ENCODE measurements at places on chromosomes 1 and 21.
A peak's percentile ranks its signal among the peaks of the same experiment; 100 is the strongest.

DNA sequence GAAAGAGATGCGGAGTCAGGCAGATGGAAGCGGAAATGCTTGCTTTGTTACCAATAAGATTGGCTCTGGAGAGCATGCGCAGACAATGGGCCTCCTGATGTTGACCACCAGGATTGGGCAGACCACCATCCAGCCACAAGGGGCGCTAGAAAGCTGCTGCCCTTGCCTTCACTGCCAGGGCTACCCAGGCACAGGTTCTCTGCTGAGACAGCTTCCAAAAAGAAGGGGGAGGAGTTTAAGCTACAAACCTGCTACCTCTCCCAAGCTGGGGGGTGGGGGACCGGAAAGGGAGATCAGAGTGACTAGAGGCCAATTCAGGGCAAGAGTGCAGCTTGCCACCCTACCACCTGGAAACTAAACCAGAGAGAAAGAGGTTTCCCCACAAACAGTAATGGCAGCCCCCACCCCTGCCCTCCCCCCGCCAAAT lies 369.7 kb downstream of the RRAGC start:
- H3K4me3 ChIP-seq: no peak overlapping the region
- no peaks in the 10 kb centered on the region for H3K4me1 ChIP-seq
- H3K27ac ChIP-seq: no peak overlapping the region
- H3K36me3 ChIP-seq: no peaks in the 10 kb centered on the region
- no peak for DNase-seq
- H3K27me3 ChIP-seq: no peaks in the 10 kb centered on the region

DNA sequence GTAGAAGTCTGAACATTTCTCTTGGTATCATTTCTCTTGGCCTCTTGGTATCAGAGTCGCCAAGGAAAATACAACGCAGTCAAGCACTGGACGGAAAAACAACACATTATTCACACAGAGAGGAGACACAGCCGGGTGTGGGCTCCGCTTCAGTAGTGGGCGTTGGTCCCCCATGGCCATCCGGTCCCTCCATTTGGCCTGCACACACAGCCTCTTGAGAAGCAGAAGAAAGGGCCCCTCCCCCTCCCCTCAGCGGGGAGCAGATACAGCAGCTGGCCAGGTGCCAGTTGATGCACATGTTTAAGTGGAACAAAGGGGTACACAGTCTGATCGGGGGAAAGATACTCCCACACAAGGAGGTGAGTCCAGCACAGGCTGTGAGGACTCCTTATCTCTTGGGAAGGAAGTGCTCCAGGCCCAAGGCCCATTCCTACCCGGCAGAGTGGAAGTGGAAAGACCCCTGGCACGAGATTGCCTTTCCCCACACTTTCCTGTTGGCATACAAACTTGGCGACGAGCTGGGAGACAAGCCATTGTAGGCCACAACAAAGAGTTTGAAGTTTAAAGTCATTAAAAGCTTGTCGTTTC lies 311.3 kb downstream of the FAM72C start:
- H3K4me1 ChIP-seq: no peaks in the 10 kb centered on the region
- H3K4me3 ChIP-seq: no peak overlapping the region
- H3K27ac ChIP-seq: no peak overlapping the region

- no peak for DNase-seq
- no peak overlapping the region for H3K4me3 ChIP-seq
- H3K27me3 ChIP-seq: no peaks in the 10 kb centered on the region
- H3K4me1 ChIP-seq: no peaks in the 10 kb centered on the region
- H3K27ac ChIP-seq: no peak overlapping the region
- H3K36me3 ChIP-seq: no peaks in the 10 kb centered on the region
These were observed 56.6 kb downstream of the MAB21L3 start for GRCh38 chr1:116167625-116168276.

- H3K4me3 ChIP-seq: no peak overlapping the region
- no peaks in the 10 kb centered on the region for H3K4me1 ChIP-seq
- H3K27ac ChIP-seq: no peak overlapping the region
- DNase-seq: no peak
- no peaks in the 10 kb centered on the region for H3K27me3 ChIP-seq
These were observed 23.1 kb downstream of the DYRK3 start for GRCh38 chr1:206658264-206658980.

DNA sequence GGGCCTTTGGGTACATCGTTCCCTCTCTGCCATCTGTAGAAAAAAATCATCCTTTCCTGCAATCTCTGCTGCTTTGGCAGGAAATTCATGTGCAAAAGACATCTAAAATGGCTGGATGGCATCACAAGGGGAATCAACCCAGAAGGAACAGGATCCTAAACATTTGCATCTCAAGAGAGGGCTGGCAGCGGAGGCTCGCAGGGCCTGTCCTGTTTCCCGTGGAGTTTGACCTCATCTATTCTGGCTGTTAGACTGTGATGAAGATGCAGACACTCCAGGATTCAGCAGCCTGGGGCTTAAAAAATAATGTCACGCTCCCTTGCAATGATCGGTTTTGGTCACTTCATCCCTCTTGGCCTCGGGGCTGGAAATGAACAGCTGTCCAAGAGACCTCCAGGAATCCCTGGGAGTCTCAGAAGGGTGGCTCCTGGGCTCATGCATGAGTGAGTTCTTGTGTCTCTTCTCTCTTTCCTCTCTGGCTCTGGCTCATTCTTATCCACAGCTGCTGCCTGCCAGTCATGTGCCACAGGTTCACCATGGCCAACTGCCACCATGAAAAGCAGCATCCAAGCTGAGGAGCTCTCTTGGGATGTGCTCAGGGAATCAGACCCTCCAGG lies 16.1 kb upstream of the PCP4 start:
- H3K36me3 ChIP-seq: no peaks in the 10 kb centered on the region
- H3K4me3 ChIP-seq: no peak overlapping the region
- no peak overlapping the region for H3K27ac ChIP-seq
- no peaks in the 10 kb centered on the region for H3K27me3 ChIP-seq
- H3K4me1 ChIP-seq: no peaks in the 10 kb centered on the region
- DNase-seq: no peak

DNA sequence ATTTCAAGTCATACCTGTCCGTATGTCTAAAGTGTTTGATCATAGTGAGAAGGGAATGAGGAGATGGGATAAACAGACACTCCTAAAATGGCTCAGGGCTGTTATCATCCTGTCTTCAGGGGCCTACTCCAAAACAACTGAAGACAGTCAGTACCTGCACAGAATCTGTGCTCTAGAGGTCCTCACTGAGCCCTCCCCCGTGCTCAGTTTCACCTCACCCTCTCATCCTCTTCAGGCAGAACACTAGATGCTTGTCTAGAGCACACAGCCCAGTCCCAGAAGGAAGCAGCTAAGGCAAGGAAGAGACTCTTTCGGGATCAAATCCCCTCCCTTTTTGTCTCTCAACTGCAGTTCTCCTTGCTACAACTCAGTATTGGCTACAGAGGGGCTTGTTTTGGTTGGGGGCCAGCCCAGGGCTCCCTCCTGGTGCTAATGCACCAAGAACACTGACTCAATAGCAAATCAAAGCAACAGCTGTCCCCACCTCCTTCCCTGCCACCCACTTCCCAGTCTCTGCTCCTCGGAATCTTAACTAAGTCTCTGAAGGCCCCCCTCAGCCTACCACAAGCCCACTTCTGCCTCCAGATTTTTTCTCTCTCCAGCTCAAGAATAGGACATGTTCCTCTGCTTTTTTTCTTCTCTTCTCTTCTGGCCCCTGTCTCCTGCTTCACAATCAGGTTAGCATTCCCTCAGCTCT lies 10.1 kb downstream of the CADM3 start:
- no peak overlapping the region for H3K27ac ChIP-seq
- H3K27me3 ChIP-seq: no peaks in the 10 kb centered on the region
- no peaks in the 10 kb centered on the region for H3K4me1 ChIP-seq
- DNase-seq: no peak
- no peaks in the 10 kb centered on the region for H3K36me3 ChIP-seq
- H3K4me3 ChIP-seq: no peak overlapping the region

- H3K4me1 ChIP-seq: no peaks in the 10 kb centered on the region
- no peak overlapping the region for H3K27ac ChIP-seq
- H3K36me3 ChIP-seq: no peaks in the 10 kb centered on the region
- no peaks in the 10 kb centered on the region for H3K27me3 ChIP-seq
- H3K4me3 ChIP-seq: no peak overlapping the region
These were observed 184.8 kb upstream of the VAMP3 start for GRCh38 chr1:7586031-7586941.

DNA sequence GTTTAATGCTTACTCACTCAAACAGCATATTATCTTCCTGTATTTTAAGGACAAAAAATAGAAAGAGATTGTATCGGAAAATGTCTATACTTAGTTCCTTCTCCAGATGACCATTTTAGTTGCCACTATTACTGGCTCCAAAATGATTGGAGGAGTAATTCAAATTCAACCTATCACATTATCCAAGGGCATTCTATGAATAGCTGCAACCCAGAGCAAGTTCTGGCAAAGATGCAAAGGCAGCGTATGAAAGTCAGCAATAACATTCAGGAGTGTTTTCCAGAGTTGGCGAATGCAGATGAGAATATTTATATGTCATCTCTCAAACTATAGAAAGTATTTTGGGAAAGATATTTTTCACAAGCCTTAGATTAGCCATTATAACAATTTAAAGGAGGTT lies 389.8 kb upstream of the ADGRL2 start:
- H3K36me3 ChIP-seq: no peaks in the 10 kb centered on the region
- no peak overlapping the region for H3K27ac ChIP-seq
- no peaks in the 10 kb centered on the region for H3K4me1 ChIP-seq
- no peak for DNase-seq
- no peaks in the 10 kb centered on the region for H3K27me3 ChIP-seq

DNA sequence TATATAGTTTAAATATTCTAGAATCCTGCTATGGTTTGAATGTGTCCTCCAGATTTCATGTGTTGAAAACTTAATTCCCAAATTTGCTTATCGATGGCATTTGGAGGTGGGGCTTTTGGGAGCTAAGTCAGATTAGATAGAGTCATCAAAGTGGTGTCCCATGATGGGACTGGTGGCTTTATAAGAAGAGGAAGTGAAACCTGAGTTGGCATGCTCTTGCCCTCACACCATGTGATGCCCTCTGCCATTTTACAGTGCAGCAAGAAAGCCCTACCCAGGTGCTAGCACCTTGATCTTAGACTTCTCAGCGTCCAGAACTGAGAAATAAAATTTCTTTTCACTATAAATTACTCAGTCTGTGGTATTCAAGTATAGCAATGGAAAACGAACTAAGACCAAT lies 111.3 kb downstream of the TGFB2 start:
- H3K27ac ChIP-seq: no peak overlapping the region
- no peaks in the 10 kb centered on the region for H3K36me3 ChIP-seq
- DNase-seq: no peak
- H3K4me1 ChIP-seq: peaks cover 17% of the 10 kb centered on the region
- H3K4me3 ChIP-seq: no peak overlapping the region

GRCh38 chr1:2588661-2589430 lies 2.3 kb downstream of the PRXL2B start:
- no peaks in the 10 kb centered on the region for H3K27me3 ChIP-seq
- H3K36me3 ChIP-seq: no peaks in the 10 kb centered on the region
- H3K4me3 ChIP-seq: no peak overlapping the region
- H3K27ac ChIP-seq: no peak overlapping the region
- DNase-seq: no peak

DNA sequence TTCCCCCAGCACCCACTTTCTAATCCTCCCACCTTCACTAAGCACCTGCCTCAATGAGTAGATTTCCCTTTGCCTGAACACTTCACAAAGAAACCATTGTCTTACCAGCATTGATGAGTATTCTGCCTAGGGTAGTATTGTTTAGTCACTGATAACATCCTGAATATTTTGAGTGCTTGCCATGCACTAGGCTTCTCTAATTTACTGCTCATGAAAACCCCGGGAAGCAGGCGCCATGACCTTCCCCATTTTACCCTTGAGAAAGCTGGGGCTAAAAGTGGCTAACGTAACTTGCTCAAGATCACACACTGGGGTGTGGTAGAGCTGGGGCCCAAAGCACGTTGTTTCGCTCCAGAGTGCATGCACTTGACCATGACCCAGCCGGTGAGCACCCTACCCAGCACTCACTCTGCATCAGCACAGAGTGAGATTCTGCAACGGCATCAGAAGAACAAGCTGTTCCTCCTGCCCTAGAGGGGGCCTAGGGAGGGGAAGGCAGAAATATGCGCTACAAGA lies 10.6 kb upstream of the F3 start:
- no peaks in the 10 kb centered on the region for H3K4me1 ChIP-seq
- H3K4me3 ChIP-seq: no peak overlapping the region
- no peak for DNase-seq

DNA sequence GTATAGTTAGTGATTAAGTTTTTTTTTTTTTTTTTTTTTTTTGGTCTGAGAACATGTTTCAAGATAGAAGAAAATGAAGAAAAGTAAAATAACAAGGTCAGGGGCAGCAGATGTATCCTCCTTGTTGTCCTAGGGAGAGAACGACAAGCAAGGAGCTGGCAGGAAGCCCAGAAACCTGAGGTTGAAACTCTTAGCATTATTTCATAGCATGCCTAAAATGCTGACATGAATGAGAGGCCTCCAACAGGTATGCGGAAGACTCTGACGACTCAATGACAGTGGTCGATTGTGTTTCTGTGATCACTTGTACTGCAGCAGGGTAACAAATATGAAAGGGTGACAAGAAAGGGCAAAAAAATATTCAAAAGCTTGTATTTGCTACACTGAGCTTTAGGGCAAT lies 415.9 kb downstream of the PLA2G4A start:
- no peak overlapping the region for H3K27ac ChIP-seq
- H3K4me3 ChIP-seq: no peak overlapping the region
- no peaks in the 10 kb centered on the region for H3K27me3 ChIP-seq

DNA sequence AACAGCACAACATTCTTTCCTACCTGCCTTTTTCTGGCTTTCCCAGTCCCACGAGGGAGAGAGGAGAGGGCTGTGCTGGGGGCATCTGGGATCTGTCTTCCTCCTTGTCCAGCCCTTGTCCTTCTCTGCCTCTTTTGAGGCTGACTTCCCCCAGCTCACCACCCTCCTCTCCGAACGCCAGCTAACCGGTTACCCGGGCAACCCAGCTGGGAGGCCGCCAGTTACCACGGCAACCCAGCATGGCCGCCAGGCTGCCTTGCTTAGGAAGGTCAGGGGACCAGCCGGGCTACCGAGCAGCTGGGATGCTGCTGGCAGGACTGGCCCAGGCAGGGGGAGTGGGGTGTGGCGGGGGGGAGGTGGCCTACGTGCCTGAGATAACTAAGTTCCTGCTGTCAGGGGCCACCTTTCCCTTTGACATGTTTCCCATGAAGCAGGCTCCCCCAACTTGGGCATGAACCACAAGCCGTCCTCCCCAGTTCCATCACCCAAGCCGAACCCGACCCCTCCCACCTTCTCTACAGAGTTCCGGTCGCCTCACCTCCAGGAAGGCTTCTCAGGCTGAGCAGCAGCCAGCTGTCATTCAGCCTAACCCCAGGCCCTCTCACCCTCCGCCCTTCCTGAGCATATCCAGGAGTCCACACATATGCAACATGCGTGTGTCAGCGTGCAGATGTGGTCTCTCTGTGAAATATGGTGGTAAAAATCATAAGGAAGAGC lies 8.7 kb downstream of the PLEKHA6 start:
- DNase-seq: peak; percentile 76
- no peaks in the 10 kb centered on the region for H3K27me3 ChIP-seq
- H3K4me1 ChIP-seq: peaks cover 19% of the 10 kb centered on the region
- no peak overlapping the region for H3K4me3 ChIP-seq

DNA sequence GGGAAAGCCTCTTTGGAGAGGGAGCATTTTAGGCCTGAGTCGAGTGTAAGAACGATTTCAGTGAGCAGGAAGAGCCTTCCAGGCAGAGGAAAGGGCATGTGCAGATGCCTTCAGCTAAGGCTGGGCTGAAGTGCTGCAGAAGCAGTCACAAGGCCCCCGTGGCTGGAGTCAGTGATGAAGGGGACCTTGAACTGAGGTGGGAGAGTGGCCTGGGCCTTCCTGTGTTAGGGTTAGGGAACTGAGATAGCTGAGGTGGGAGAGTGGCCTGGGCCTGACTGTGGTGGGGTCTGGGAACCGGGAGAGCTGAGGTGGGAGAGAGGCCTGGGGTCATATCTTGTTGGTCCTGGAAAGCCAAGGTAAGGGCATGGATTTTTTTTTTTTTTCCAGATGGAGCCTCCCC lies 50.9 kb upstream of the ETV3 start:
- no peaks in the 10 kb centered on the region for H3K36me3 ChIP-seq
- no peaks in the 10 kb centered on the region for H3K4me1 ChIP-seq
- no peak for DNase-seq
